DND-41 (cell line): ENCODE measurements at places on chromosomes 2 and 18.

- DNase-seq = no peak
Measured at GRCh38 chr18:55439056-55439455, 148.9 kb downstream of the TCF4 start.

DNA sequence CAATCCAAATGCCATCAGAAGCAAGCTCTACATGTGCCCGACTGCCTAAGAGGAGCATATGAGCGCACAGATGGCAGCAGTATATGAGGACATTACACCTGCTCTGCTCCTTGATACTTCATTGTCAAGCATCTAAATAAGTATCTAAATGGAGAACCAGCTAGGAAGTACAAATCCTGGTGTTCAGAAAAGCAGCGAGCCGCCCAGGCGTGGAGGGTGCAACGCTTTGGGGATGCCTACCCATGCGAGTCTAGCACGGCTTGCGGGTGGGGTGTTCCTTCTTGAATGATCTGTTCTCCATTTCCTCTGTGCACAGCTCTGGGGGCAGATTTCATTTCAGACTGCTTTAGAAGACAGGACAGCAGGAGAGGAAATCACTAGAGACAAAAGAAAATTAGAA, 63.0 kb upstream of the BCL2L11 start:
- DNase-seq = no peak

GRCh38 chr2:85444629-85445172, 26.2 kb downstream of the SH2D6 start:
- DNase-seq = no peak

GRCh38 chr2:96191937-96192670, 16.5 kb downstream of the STARD7 start:
- DNase-seq = no peak

DNA sequence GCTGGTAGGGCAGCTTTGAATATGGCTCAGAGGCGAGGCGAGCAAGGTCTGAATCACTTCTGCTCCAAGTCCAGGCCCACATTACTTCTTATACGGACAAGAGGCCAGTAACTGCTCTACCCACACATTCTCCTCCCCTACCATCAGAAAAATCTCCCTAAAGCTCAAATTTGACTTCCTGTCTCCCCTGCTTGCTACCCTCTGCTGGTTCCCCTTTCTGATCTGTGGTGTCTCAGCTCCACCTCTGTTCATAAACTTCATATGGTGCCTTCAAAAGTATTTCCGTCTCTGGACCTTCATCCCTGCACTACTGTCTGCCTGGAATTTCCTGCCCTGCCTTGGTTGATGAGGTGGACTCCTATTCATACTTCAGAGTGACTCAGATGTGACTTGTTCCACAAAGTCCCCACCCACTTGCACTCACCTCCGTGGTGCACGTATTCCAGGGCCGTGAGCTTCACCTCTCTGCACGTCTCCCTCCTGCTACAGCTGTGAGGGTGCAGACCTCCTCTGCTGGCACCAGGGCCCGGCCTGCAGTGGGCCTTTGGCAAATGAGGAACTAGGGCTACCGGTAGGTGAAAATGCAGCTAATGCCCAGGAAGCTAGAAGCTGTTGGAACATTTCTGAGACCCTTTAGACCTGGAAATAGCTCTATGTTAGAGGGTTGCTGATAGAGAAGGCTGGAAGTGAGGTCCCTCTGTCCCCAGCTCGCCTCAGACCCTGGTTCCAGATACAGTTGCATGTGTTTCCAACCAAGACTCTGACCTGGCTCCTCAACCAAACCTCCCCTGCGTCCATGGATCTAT, 24.6 kb upstream of the KCMF1 start:
- no peak for DNase-seq

- no peak for DNase-seq
Measured at GRCh38 chr2:12286347-12286746, 430.4 kb upstream of the TRIB2 start.

- no peak for DNase-seq
Measured at GRCh38 chr2:108615480-108616090, 81.3 kb downstream of the LIMS1 start.

- DNase-seq = no peak
Measured at GRCh38 chr2:234038076-234038802, 12.3 kb upstream of the SPP2 start.

- peak; percentile 11 for DNase-seq
Measured at GRCh38 chr2:12120281-12121150, 374.1 kb downstream of the LPIN1 start.

DNA sequence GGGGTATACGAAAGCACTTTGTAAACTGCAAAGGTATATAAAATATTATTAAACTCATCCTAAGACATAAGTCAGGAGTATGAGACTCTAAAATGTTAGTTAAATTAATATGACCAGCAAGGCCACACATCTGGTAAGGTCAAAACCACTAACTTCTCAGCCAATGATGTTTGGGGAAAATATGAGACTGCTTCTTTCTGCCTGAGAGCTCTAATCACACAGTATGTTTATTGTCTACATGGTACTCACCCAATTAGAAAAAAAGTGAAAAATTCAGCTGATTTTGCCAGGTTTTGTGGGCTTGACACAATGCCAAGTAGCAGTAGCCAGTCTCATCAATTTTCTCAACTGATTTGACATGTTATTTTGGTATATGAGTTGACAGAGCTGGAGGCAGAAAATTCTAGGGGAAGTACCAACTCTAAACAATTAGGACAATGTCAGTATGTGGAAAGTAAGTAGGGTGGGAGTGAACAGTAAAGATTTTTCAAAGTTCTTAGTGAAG, 87.3 kb downstream of the ALK start:
- no peak for DNase-seq

DNA sequence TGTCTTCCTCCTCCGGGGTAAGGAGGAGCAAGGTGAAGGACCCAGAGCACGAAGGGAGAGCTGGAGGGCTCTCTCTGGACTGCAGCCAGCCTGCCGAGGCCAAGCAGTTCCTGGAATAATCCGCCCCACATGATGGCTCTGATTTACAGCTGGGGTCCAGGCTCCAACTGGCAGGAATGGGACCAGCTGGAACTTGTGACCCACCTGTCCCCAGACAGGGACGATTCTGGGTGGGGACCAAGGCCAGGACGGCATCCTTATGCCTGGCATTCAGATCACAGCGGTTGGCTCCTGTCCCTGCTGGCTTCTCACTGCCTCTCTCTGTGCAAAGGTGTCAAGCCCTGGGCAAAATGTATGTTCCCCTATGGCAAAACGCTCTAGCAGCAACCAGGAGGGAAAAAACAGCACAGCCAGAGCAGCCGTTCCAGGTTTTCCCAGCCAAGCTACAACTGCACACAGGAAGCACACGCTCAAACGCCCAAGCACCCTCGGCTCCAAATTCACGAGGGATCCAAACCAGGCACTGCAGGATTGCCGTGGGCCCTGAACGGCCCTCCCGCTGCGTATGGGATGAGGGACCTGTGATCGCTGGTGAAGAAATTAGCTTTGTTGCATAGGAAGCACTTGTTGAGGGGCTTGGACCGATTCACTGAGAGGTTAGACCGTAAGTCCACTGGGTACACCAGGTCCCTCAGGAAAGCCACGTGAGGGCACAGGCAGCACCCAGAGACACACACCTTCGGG, 35.8 kb downstream of the FAM178B start:
- no peak for DNase-seq

- peak; percentile 64 for DNase-seq
Measured at GRCh38 chr2:196750977-196751631, 48.4 kb downstream of the GTF3C3 start.

DNA sequence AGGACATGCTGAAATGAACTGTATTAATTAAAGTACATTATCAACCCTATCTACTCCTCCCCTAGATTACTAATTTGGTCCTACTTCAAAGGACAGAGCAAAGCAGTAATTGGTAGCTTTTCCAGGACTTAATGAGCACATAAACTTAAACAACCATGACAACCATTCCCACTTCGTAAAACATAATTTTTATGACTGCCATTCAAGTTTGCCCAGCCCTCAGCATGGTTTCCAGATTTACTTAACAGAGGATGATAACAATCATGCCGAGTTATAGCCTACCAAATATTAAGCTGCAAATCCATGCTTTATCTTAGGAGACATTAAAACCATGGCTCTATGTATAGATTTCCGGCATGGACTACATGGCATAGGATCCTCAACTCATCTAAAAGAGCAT, 401.1 kb upstream of the CHAC2 start:
- DNase-seq = no peak

GRCh38 chr2:102286041-102286440, 25.3 kb upstream of the IL1RL1 start:
- no peak for DNase-seq
